ENCODE measurements at places on chromosomes 1 and 21.

DNA sequence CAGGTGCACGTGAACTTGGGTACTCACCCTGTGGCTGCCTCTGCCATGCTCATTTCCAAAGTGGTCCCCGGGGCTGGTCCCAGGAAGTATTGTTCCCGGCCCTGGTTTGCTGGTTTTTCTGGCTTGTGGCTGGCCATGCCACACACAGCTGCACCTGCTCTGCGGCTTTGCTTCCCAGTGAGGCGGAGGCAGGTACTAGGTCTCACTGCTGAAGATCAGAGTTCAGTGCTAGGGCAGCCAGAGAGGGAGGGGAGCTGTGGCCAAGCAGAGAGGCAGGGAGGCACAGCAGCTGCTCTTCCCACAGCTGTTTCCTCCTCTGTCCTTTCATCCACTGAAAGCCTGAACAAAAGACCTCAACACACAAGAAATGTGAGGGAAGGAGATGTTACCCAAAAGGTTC, 30.5 kb downstream of the ENO1 start:
- no peak for DNase-seq

DNA sequence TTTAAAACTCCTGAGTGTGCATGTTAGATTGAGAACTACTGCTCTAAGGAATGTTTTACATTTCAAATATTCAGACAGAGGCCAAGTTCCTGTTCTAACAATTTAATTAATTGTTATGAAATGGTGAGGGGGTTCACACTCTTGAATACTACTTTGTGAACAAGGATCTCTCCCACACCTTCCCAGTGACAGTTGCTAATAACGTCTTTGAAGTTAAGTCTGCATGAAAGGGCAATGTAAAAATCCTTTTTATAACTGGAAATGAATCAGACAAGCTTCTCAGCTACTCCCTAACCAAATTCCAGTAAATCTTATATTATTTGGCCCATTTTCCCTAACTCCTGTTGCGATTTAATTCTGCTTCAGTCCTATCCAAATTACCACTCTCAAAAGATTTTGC, 828.5 kb upstream of the ADAMTS5 start:
- no peak for DNase-seq

DNA sequence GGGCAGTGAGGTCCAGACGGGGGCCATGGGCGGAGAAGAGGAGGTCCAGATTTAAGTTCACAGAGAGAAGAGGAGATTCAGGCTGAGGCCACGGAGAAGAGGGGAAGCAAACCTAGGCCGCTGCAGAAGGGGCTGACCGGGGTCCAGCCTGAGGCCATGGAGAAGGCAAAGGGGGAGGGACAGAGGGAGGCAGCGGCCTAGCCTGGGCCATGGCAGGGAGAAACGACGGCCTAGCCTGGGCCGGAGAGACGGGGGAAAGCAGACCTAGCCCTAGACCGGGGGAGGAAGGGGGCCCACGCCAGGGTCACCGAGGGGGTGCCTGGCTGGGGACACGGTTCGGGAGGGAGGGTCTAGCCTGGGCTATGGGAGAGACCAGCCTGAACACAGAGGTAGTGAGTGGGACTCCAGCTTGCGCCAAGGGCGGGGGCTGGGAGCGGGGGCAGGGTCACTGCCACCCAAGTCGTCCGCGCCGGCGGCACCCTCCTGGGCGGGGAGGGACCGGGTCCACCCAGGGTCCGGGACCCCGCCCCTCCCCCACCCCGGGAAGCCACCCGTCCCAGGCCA, 459 bp downstream of the CAPZB start:
- DNase-seq = peak; percentile 34

DNA sequence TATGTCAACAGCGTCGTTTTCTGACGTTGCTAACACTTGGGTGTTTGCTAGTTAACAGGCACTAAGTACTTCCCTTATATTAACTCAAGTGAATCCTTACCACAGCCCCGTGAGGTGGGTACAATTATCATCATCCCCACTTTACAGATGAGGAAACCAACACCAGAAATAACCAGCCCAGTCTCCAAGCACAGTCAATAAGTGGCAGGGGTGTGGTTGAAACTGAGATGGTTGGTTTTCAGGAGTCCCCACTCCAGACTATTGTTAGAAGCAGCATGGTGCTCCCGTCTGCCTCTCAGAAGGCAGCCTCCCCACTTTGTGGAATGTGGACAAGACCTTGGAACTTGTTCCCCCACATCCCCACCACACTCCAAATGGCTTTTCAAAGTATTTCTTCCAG, 45.7 kb upstream of the ACOT11 start:
- no peak for DNase-seq

DNA sequence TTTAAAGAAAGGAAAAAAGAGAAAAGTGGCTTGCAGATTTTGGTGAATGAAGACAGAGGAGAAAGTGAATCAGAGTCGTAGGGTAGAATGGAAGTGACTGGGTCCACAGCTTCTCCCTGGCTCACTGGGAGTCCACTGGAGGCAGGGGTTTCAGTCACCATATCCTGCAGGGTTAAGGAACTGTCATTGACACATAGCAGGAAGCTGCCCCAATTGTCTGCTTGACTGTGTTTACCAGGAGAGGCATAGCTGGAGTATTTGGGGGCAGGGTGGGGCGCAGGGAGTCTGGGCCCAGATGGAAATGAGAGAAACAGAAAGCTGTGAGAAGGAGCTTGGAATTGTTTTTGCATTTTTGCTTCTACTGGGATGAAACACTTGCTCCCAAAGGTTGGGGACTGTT, 228.8 kb upstream of the CSF3R start:
- DNase-seq = no peak

- no peak for DNase-seq
Observed at GRCh38 chr1:112991402-112992120, 35.6 kb upstream of the SLC16A1 start.

DNA sequence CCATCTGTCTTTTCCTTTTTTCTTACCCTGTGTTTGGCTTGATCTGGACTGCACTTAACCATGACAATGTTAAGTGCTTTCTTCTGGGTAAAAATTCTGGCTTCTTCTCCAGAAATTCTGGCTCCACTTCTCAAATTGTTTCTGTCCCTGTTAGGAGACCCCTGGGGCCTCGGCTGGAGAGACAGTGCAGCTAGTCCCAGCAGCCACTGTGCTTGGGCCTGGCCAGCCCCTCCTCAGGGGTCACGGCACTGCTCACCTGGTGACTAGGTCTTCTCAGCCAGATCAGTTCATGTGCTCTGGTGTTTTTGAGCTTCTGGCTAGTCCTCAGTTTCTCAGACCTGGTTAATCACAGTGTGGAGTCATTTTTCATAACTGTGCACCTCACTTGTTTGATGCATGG, 72.4 kb downstream of the ADARB1 start:
- DNase-seq = no peak

DNA sequence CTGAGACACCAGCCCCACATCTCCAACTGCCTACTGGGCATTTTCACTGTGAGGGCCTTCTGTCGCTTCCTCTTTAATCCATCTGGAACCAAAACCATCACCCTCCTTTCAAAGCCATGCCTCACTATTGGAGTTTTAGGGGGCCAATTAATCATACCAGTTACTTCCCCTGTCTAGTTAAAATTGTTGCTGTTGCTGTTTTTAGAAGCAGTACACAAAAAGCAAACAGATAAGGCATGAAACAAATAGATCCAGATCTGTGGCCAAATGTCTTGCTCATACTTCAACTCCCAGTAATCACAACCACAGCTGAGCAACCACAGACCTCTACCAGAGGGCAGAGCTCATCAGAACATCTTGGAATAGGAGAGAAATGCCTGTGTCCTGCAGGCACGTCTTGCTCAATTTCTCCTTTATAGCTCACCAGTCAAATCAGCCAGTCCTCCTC, 133.8 kb upstream of the C1orf105 start:
- no peak for DNase-seq

DNA sequence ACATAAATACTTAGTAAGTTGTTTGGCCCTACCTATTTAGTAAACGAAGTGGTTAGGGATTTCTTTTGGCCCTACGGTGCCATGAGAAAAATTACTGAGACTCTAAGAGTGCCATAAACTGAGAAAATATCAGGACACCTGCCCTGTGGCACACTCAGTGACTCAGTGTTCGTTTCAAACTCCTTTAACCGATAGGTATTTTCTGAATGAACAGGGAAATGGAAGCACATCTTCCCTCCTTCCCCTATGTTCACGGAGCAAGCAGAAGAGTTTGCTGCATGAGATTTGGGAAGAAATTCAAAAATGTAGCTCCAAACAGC, 134.2 kb downstream of the KAZN start:
- DNase-seq = no peak

DNA sequence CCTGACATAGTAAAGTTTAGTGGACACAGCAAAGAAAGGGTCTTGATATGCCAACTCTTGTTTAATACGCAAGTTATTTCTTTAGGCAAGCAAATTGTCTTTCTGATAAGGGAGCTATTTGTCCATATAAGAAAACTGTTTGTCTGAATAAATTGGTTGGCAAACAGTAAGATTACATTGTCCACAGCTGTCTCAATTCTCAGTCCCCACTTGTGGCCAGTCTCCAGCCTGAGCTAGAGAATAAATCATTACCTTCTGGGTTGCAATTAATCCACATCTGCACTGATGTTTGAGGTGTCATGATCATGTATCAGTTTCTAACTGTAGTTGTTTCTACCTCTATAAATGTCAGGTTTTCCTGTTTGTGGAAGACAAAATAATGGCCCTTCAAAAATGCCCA, 60.0 kb upstream of the TNR start:
- no peak for DNase-seq

DNA sequence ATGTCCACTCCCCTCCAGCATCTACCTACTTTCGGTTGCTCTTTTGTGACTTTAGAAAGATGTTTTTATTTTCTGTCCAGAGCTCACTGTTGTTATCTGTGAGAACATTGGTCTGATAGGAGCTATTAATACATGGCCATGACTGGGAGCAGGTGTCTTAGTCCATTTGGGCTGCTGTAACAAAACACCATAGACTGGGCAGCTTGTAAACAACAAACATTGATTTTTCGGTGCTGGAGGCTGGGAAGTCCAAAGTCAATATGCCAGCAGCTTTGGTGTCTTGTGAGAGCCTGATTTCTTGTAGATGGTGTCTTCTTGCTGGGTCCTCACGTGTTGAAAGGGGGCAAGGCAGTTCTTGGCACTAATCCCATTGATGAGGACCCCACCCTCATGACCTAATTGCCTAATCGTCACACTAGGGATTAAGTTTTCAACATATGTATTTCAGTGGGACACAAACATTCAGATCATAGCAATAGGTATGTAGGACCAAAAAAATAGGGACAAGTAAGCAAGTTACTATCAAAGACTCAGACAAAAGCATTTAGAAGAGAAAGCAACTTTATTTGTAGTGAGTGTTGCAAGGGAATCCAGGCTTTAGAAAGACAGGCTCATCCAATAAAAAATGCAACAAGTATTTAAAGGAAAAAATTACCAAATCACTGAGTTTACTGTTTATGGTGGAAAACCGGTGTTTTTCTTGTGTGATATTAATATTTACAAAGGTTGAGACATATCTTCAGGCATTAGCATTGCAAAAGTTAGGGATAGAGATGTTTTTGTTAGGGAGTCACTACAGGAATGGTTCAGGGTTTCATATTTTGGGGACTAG, 55.2 kb upstream of the WDR26 start:
- DNase-seq = no peak

DNA sequence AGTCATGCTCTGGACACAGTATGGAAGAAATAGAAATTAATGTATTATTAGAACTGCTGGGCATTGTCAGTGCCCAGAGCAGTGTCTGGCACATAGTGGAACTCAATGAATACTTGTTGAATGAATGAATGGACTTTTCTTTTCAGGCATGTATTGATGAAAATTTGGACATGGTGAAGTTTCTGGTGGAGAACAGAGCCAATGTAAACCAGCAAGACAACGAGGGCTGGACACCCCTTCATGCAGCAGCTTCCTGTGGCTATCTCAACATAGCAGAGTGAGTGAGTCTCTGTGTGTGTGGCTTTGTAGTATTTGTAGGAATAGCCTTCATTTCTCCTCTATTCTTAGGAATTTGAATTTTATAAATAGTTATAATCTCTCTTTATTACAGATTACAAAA, 68.1 kb downstream of the PPP1R12B start:
- no peak for DNase-seq

DNA sequence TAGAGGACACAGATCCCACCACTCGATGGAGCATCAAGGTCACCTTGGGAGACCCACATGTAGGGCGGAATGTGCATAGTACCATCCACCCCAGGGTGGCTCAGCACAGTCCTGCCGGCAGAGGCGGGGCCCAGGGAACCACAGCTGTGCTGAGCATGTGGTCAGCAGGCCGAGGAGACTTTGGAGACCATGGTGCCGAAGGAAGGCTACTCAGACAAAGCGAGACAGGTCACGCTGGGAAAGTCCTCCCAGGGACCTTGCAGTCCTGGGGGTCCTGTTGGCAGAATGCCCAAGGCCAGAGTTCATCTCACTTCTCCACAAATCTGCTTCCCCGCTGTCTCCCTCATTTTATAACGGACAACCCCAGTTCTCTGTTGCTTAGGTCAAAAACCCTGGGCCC, 22.5 kb downstream of the WNT3A start:
- DNase-seq = no peak

DNA sequence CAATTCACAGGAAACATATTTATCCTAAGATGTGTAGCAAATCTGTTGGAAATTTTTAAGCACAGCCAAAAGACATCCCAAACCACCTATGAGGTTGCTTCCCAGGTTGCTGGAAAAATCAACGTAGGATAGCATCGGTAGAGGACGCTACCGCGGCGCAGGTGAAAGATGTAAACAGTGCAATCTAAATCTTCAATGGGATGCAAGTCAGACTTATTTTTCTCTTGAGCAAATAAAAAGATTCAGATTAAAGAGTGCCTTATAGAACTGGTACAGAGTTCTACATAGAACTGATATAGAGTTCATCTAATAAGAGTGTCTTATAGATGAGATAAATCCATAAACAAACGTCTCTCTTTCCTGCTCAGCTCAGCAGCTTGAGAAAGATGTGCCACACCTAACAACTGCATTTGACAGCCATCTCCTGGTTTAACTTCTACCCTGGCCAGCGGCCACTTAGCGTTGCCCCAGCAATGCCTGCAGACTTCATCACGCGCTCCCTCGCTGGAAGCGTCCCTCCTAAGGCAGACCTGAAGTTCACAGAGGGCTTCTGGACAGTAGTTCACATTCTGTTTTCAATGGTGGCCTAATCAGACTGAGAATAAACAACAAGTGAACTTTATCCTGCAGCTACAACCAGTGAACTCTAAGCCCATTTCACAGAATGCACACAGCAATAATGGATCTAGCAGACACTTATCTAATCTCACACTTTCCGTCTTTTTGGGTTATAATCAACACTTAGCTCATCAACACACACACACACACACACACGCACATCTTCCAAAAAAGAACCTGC, 164.5 kb downstream of the TOMM20 start:
- no peak for DNase-seq

- no peak for DNase-seq
Observed at GRCh38 chr1:229136822-229137221, 134.1 kb upstream of the RAB4A start.

DNA sequence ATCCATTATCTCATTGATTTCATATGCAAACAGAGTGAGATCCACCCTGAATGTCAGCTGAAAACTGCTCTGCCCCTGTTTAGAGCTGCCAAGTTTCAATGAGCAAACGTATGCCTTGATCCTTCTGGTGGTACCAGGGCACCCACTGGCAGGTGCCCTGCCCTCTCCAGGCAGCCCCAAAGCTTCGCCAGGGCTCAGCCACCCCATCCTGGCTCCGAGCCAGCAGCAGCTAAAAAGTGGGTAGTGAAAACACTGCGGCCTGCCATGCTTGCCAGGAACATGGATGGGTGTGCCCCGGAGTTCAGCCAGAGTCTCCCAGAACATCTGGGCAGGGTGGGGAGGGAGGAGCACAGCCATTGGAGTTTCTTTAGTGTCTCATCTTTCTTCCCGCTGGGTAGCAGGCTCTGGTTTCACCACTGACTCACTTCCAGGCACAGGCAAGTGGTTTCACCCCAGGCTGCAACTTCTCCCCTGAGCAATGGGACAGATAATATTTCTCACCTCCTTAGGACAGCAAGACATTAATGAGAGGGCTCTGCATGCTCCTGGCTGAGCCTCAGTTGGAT, 8.1 kb upstream of the LMX1A start:
- no peak for DNase-seq

Data from urothelium cell line (cell line).